ENCODE measurements at places on chromosomes 12 and 14.

DNA sequence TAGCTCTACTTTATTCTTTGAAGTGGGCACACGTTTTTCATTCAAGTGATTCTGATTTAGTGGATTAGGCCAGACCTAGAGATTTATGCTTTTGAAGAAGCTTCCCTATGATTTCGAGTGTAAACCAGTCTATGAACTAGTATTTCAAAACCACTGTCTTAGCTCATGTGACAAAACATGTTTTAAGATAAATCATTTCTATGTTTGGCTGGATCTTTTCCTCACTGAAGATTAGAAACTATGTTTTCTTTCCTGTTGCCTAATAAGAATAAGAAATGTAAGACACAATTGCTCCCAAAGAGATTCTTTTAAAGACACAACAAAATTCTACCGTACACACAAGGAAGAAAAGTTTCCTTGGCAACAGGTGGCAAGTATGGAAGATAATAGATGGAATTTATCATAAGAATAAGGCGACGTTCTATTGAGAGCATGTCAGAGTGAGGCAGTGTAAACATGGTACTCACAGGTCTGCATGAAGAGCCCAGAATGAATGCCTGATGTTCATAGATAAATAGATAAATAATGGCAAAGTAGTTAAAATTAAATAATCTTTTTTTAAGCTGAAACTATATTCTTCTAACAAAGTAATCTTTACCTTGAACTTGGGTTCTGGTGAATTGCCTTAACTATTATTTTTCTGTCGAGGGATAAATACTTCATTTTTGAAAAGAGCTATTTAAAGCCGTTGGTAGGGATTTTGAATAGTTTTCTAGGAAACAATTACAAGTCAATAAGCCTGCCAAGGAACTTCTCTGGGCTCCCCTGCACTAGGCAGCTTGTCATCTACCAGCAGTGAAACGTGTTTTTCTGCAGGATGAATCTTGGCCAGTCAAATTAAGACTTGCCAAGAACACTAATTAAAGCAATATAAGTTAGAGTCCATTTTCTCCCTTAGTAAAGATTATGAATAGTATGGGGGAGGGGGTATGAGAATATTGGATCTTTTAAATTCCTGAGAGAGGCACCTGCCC lies 34.1 kb upstream of the C12orf75 start:
- no peak for DNase-seq

GRCh38 chr12:120037851-120038250 lies 48.8 kb downstream of the BICDL1 start:
- DNase-seq = peak; percentile 5

DNA sequence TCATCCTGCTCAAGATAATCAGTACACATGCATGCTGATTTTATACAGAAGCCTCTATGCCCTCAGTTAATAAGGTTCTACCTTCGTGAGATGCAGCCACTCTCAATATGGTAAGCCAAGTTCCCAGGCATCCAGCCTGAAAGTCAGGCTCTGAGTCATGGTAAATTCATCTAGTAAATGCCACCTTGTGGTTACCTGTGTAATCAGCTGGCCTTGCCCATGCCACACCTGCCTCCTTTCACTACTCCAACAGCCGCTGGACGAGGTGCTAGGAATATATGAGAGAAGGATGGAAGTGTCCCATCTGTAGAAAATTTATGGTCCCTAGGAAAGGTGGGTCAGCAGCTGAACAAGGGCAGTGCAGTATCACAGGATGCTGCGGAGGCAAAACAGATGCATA lies 207.3 kb downstream of the SSPN start:
- DNase-seq = no peak

DNA sequence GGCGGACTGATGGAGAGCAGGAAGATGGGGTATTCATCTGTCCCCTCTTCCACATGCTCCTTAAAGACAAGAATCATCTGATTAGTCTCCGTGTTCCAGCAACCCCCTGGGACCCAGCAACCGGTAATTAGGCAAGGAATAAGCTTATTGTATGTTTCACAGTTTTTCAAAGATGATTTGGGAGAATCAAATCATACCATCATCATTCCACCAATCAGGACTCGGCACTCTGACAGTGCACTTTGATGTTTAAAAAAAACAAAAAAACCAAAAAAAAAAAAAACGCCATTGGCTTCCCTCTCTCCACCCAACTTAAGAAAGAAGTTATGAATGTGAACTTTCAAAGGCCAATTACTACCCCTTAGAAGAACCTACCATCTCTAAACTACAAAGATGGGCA lies 1.3 kb upstream of the DYNC1H1 start:
- no peak for DNase-seq

DNA sequence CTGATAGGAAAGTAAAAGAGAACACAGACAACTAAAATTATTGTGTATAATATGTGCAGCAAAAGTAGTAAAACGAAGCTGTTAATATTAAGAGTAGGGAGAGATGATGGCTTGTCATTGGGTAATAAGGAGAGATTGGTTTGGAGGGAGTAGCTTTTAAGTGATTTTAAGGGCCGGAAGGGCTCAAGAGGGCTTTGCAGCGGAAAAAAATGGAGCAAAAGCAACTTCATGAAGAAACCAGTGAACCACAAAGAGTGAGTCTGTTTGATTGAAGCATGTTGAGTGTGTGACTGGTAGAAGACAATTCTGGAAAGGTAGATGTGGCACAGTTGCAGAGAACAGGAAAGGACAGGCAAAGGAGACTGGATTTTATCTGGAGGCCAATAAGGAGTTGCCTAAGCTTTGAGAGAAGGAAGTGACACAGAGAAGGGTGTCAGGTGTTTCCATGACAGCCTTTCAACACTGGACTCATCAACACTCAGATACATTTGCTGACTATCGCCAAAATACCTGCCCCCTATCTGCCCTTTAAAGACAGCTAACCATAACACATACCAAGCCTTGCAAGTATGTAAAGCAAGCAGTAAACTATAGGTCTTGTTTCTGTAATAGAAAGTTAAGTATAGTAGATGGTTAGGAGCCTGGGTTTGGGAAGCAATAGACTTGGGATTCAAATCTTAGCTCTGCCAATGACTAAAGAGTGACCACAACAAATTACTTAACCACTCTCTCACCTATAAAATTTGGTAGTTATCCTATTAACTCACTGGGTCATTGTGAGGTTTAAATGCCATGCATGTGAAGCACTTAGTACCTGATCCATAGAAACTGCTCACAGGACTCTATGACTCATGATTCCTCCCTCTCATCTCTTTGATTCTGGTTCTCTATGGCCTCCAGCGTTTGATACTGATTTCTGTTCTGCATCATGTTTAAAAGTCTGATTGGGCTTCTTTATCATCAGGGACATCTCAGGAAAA lies 117.3 kb upstream of the LMNTD1 start:
- no peak for DNase-seq

- no peak for DNase-seq
Observed at GRCh38 chr12:71980538-71980937, 41.9 kb downstream of the TPH2 start.

DNA sequence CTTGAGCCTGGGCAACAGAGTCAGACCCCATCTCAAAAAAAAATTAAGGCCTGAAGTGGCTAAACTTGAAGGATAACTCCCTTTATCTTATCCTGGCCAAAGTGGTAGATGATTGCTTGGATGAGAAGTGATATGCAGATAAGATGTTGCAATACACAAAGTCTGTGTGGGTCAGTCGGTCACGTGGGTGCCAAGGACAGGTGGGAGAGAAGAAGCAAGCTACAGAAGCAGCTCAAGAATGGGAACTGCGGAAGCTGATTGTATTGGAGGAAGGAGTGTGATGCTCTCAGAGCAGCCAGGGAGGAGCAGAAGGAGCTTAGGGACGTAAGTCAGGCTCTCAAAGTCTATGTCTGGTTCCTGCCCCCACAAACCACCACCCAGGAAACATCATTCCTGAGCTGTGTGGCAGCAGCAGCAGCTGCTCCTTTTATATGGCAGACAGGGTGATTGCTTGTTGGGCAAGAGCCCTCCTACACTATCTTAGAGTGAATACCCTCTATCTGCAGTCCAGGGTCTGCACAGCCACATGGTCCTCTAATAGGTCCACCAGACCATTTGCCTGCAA lies 54.5 kb downstream of the ATP2A2 start:
- DNase-seq = no peak

- no peak for DNase-seq
Observed at GRCh38 chr14:64467101-64467500, 1.8 kb downstream of the AKAP5 start.

GRCh38 chr14:61582815-61583214 lies 112.5 kb upstream of the HIF1A start:
- DNase-seq = no peak

GRCh38 chr14:68397371-68397811 lies 395.5 kb downstream of the ZFP36L1 start:
- no peak for DNase-seq

GRCh38 chr12:105330283-105330930 lies at the start of gene C12orf75:
Gene C12orf75, plus strand, starts transcription at chr12:105330691. Its CDS starts 201 bp downstream, at chr12:105330892.
- peak; percentile 80 for DNase-seq
